ENCODE measurements at places on chromosomes 6 and 20.

DNA sequence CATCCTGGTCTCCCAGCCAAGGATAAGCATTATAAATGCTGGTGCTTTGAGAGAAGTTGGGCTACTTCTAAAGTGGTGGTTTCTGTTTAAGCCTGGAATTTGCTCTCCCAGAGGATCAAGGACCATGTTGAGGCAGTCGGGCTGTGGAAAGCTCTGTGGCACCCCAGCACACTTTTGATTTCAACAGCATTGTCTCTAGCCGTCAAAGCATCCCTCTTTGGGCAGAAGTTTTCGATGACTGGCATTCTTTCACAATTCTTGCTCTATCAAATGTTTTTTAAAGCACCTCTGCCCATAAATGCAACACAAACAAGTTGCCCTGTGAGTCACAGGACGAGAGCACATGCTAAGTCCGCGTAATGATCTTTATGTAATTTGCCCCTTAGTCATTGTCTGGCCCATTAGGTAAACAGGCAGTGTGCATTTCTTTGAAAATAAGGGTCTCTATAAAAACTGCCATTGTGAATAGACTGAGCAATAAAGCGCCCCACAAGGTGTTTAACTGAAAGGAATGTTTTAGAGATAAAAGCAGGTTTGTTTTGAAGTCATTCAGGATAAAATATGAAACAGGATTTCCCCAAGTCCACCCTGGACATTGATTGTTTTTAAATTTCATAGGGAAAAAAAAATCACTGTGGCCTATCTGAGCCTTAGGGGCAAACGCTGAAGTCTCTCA is 44.7 kb upstream of the FOXQ1 start:
- no peak for DNase-seq

DNA sequence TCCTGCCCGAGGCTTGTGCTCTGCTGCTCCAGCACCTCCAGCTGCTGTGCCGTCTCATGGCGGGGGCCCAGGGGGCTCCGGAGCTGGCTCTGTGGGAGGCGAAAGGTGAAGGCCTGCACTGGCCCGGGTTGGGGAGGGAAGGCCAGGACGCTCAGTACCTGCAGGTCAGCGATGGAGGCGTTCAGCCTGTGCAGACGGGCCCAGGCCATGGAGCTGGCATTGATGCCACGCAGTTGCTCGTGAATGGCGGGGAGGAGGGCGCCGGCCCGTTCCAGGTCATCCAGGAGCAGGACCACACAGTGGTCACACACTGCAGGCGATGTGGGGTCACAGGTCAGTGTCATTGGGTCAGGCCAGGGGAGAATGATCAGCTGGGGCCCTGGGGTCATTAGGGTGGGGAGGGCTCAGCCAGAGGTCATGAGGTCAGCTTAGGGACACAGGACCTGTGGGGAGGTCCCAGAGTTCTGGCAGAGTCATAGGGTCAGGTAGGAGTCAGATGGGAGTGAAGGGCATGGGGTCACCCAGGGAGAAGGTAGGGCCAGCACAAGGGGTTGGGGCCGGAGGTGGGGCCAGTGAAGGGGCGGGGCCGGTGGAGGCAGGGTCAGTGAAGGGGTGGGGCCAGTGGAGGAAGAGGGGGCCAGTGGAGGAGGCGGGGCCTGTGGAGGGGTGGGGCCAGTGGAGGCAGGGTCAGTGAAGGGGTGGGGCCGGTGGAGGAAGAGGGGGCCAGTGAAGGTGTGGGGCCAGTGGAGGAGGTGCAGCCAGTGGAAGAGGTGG is 18.0 kb downstream of the ADRM1 start:
- peak; percentile 80 for DNase-seq

DNA sequence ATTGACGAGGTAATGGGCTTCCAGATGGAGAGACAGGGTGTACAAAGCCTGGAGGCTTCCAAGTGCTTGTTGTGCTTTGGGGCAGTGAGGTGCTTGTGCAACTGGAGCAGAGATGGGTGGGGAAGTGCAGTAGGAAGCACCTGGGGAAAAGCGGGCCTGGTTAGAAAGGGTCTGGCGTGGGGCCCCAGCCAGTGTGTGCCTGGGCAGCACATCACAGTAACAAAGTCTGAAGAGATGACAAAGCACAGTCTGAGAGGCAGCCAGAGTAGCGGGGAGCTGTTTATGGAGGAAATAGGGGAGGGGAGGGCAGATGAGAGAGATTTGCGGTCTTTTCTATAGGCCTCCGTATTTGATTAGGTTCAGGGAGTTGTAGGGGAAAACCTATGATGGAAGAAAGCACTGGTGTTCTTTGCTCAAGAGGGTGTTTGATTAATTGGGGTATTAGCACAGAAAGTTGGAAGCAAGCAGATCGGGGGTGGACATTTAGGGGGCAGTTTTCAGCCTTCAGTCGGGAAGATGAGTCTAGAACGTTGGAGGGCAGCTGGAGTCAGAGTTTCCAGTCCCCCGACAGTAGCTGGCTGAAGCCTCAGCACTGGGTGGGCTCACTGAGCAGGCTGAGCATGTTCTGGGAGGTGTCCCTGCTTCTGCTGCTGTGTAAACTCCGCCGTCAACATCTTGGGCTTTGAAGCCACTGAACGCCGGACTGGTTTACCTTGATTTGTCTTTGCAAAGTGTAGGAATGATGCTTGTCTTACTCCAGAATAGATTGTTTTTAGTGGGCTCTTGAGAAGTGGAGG is 15.5 kb upstream of the MROH8 start:
- no peak for DNase-seq

- no peak for DNase-seq
Measured at GRCh38 chr6:30149234-30149633, 11.8 kb downstream of the TRIM10 start.

GRCh38 chr6:11683871-11684270 is 94.7 kb downstream of the ADTRP start:
- DNase-seq: no peak

- no peak for DNase-seq
Measured at GRCh38 chr6:37861452-37861851, 41.9 kb downstream of the ZFAND3 start.

GRCh38 chr6:40308533-40309306 is 278.4 kb downstream of the LRFN2 start:
- peak; percentile 88 for DNase-seq

GRCh38 chr6:64383277-64383676 is 747.7 kb downstream of the PHF3 start:
- no peak for DNase-seq

DNA sequence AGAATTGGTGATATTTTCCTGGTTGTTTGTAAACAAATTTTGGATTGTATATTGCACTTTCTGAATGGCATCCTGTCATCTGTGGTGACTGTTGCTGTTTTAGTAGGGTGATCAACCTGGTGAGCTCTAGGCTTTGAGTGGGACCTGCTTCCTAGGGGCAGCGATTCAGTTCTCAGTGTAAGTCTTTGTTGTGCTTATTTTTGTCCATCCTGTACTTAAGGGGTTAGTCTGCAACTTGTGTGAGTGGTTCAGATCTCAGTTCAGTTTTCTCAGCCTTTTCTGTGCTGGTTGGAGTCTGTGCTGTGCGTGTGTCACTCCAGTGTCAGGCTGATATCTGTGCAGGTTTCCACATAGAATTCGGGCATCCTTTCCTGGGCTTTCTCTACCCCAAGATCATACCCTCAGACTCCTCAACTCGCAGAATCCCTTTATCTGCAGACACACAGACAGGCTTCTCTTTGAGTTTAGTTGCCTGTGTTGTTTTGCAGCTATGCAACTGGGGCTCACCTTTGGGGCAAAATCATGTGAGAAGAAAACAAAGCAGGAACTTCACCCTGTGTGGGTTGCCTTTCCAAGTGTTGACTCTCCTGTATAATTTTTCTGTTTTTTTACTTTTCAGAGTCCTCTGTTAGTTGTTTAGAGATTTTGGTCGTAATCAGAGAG is 177.7 kb downstream of the FARS2 start:
- DNase-seq: peak; percentile 39

- no peak for DNase-seq
Measured at GRCh38 chr6:124780623-124781022, 181.6 kb upstream of the RNF217 start.

- DNase-seq: no peak
Measured at GRCh38 chr20:36957875-36958667, 6.6 kb upstream of the SAMHD1 start.

GRCh38 chr6:67030861-67031260 is 1323.8 kb upstream of the EYS start:
- no peak for DNase-seq

DNA sequence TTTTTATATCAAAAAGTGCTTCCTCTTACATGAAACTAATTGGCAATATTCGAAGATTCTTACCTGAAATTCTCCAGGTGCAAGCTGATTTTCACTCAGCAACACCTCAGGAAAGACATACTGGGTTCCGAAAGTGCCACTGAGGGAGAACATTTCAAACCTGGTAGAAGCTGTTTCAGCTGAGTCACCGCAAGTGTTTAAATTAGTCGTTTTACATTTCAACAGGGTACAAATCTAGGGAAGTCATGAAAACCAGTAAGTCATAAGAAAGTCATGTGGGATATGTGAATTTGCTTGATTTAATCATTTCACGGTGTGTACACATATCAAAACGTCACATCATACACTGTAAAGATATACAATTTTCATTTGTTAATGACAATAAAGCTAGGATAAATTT is 25.3 kb upstream of the TAAR1 start:
- no peak for DNase-seq

DNA sequence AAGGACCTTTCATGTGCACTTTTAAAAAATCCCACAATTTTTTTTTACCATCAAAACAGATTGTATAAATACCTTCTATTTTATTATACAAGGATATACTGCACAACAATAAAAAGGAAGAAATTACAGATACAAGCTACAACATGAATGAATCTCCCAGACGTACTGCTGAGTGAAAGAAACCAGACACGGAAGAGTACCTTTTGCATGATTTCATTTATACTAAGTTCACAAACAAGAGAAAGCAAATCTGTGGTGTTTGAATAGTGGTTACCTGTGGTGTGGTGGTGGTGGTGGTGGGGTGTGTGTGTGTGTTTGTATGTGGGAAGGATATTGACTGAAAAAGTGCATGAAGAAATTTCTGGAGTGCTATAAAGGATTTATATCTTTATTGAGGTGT is 6.8 kb upstream of the PLCB4 start:
- no peak for DNase-seq

DNA sequence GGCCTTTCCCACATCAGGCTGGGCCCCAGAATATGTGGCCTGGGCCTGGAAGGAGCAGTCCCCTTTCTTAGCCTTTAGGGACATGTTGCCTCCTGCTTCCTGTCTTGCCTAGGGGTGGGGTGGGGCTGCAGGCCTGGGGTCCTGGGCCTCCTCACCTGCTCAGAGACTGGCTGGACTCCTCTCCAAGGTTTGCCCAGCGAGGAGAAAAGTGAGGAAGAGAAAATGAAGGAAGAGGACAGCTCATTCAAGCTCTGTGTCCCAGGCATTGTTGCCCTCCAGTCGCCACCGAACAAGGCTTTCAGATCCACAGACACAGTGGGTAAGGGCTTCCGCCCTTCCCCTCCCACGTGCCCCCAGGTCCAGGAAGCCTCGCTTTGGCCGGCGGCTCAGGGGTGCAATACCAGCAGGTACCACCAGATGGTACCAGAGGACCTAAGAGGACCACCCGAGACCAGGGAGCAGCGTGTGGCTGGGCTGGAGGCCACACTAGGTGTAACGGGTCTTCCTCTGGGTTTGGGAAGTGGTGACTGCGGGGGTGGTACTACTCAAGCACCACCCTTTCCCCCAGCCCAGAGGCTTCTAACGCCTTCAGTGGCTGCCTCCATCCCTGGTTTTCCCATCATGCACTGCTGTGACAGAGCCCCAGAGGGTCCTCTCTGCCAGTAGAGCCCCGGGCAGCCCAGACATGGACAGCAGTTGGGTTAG is 5.5 kb upstream of the BAK1 start:
- DNase-seq: peak; percentile 81

DNA sequence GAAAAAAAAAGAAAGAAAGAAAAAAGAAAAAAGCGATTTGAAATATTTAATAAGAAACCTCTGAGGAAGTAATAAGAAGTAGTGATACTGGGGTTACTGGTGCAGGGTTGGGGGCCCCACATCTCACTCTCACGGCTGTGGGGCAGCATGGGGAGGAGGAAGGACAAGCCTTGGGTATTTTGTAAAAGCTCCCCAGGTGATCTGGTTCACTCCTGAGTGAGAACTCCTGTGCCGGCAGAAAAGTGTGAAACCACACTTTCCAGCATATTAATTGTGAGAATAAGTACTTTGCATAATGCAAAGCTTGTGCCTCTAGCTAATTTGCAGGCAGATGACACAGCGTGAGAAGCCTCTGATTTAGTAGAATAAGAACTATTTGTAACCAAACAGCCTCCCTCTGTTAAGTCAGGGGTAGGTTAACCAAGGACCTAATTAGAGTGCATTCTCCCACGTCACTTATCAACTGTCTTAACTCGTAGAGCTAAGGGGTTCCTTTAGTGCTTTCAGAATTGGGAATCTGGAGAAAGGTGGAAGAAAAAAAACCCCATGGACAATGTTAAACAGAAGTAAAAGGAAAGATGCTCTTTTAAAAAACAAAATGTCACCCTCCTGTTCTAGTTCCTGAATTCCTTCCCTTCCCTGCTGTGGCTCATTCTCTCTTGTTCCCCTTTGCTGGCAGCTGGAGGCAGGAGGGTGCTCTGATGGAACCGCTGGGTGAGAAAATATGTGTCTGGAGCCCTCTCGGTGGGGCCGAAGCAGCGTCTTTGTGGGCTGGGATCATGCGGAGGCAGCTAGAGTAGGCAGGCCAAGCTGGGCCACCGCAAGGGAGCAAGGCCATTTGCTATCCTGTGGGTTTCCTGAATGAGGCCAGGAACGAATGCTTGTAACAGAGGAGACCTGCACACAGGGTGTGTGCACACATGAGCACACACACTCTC is 108.7 kb downstream of the FYN start:
- DNase-seq: peak; percentile 43
